ENCODE measurements at places on chromosomes 1 and 21.

GRCh38 chr1:232589812-232590743 lies 39.9 kb downstream of the SIPA1L2 start:
- DNase-seq = no peak

GRCh38 chr1:165011991-165012531 lies 344.5 kb downstream of the LMX1A start:
- no peak for DNase-seq

DNA sequence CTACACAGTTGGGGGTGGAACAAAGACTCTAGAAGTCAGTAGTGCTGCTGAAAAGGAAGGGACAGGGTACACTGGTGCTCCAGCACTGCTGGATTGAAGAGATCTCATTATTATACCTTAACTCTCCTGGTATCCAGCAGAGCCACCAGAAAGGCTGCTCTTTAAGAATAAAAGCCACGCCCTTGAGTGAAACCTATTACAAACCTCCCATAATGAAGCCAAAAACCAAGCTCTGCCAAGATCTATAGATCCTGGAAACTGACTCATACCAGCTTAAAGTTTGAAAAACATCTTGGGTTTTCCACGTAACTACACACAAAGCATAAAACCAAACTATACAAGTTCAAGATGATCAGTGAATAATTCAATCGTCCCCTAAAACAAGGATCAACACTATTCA lies 38.0 kb downstream of the ADSS2 start:
- no peak for DNase-seq

- no peak for DNase-seq
Measured at GRCh38 chr1:86169625-86170024, 13.1 kb upstream of the COL24A1 start.

- DNase-seq = no peak
Measured at GRCh38 chr1:30290581-30290980, 432.8 kb downstream of the MATN1 start.

DNA sequence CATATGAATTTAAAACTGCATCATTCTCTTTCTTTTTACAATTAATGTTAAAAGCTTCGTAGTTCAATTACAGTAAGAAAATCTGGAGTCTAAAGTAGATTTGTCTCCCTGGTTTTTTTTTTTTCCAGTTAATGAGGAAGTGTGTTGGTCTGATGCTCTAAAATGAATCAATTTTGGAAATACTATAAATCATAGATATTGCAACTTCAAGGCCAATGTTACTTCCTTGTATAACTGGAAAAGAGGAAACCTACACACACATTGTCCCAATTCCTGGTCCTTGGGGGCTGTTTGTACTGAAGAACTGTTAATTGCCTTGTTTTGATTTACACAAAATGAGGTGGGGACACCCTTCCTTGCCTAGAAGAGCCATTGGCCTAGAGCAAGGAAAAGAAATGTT lies 107.2 kb downstream of the RGS2 start:
- DNase-seq = no peak

DNA sequence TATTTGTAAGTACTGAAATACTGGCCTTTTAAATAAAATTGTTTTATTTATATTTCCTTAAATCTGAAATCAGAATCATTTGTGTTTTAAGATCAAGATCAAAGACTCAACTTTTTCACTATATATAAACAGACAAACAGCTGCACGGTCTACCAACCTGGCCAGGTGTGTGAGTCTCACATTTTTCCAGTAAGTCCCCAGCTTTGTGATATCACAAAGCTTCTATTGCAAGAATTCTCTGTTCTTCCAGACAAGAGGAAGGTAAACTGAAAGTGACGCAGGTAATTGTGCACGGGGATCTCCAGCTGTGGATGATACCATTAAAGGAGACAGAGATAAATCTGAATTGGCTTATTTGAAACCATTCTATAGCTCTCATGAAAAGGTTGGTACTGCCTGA lies 41.2 kb upstream of the CYP2J2 start:
- DNase-seq = no peak

DNA sequence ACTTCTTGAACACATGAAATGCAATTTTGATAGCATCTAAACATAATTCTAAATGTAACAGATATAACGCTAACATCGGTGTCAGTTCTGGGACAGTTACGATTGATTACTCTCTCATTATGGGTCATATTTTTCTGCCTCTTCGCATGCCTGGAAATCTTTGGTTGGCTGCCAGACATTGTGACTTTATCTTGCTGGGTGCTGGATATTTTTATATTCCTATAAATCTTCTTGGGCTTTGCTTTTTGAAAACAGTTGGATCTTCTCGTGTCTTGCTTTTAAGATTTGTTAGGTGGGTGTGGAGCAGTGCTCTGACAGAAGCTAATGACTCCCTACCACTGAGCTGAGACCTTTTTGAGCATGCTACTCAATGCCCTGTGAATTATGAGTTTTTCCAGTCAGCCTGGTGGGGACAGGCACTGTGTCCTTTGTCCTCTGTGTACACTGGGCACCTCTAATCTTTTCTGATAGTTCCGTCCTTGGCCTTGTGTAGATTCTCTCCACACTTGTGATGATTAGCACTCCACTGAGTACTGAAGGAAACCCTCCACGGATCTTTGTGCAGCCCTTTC lies 28.0 kb upstream of the EDARADD start:
- no peak for DNase-seq

DNA sequence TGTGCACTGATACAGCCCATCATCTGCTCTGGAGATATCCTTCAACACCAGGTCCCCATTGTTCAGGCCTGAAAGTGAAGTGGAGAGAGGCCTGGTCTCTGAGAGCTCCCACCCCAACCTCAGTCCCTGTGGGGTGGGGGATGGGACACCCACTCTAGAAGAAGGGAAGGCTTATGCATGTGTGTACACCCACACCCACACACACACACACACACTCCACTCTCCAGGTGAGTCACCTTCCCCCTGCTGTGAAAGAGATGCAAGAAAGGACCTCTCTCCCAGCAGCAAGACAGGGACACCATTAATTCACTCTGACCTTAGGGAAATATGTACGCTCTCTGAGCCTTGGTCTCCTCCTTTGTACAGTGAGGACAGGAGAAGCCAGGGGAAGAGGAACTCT lies 5.9 kb downstream of the VSIG8 start:
- DNase-seq = no peak

- DNase-seq = no peak
Measured at GRCh38 chr1:230276401-230276800, 149.7 kb downstream of the PGBD5 start.

- no peak for DNase-seq
Measured at GRCh38 chr1:165329104-165329503, 27.4 kb downstream of the LMX1A start.

DNA sequence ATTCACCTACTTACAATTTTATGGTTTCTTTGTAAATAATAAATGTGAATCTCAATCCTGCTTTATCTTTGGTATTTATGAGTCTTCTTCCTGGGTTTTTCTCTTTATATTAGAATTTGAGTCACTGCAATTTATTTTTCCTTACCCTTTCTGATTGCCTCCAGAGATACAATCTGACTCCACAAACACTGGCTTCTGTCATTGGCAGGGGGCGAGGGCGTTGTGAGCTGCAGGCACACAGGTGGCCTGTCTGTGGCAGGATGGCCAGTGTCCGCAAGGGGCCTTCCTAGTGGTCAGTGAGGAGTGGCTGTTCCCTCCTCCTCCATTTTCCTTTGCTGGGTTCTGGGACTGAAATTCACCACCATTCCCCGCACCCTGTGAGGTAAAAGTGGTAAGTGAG lies 2.0 kb upstream of the MTARC1 start:
- no peak for DNase-seq

GRCh38 chr1:233671286-233671685 lies 57.4 kb downstream of the KCNK1 start:
- DNase-seq = no peak

DNA sequence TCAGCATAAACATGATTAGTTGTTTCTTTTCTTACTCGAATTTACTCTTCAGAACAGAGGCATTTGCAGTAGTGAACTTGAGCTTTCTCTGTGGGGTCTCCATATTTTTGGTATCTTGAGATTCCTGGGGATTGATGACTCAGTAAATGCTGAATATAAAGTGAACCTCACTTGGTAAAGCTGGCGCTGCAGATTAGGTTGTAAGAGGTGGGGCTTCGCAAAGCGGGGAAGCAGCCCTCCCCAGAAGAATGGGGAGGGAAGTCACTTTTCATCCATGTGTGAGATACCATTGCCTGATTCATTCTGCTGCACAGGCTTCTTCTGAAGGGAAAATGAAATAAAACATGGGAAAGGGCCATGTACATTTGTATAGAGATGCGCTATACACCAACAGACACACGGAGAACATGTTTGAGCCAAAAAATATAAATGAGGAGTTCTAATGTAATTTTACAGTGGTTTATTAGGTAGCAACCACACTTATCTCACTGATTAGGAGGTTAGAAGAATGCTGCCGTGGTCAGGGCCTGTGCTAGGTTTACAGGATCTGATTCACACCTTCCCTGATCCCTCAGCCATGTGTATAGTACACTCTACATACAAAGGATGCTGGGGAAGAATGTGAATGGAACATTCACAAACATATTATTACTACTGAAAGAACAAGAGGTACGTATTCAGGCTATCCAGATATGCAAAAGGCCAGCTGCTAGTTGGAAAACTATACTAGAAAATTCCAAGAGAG lies 63.5 kb downstream of the DNTTIP2 start:
- DNase-seq = no peak

GRCh38 chr1:166977951-166978350 lies 2.6 kb upstream of the ILDR2 start:
- DNase-seq = no peak

- no peak for DNase-seq
Measured at GRCh38 chr1:222095606-222096475, 354.0 kb upstream of the DUSP10 start.

DNA sequence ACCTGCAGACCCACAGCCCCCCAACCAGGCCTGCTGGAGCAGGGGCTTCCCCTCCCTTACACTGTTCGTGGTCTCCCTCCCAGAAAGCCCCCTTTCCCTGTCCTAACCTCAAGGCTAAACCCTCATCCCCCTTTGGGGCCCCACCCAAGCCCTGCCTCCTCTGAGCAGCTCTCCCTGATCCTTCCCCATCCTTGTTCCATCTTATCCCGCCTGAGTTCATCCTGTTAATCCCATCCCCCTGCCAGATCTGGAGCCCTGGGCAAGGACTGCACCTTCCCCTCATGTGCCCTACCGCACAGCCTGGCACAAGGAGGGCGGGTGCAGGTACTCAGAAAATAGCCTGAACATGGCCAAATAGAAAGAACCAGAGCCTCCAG lies 6.9 kb upstream of the TNNT2 start:
- DNase-seq = no peak

DNA sequence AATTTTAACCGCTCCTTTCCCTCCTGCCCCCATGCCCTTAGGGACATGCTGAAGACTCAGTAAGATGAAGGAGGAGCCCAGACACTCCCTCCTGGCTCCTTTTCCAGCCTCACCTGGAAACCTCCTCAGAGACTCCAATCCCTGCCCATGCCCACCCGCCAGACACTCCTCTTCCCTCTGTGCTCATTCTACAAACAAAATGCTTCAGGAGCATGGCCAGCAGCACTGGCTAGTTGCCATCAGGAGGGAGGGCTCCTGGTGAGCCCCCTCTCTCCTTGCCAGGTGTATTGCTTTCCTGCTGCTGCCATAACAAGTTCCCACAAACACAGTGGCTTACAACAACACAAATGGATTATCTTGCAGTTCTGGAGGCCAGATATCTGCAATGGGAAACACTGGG lies 126.1 kb downstream of the PSMG1 start:
- DNase-seq = no peak

GRCh38 chr1:179823693-179824092 lies 53.9 kb downstream of the TOR1AIP2 start:
- DNase-seq = no peak

DNA sequence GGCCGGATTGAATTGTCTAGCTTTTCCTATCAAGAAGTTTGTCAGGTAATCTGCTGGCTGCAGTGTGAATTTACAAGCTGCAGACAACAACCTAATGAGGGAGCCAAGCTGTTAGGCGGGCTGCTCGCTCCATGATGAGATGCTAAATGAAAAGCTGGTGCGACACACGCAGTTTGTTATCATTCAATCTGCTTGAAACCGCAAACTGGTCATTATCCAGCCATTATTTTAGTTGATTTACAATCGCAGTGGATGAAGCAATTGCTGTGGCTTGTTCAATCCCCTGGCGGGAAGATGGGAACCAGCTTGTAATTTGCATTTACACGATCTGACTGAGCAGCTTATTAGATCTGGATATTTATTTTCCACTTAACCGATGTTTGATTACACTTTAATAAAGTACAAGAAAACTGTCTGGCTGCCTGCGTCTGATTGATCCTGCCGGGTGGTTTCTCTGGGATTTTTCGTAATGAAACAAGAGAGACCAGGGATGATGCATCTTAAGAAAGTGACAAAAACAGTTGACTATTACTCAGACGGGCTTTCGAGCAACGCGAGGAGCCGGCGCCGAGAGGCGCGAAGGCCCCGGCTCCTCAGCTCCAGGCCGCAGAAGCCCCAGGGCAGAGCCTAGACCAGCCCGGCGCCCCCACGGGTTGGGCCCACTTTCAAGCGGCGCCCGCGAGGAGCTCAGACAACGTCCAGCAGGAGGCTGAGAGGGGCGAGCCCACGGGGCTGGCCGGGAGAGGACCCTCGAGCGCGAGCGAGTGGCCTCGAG lies 118.0 kb upstream of the BARHL2 start:
- DNase-seq = no peak
